ENCODE measurements at places on chromosomes 4 and X.

DNA sequence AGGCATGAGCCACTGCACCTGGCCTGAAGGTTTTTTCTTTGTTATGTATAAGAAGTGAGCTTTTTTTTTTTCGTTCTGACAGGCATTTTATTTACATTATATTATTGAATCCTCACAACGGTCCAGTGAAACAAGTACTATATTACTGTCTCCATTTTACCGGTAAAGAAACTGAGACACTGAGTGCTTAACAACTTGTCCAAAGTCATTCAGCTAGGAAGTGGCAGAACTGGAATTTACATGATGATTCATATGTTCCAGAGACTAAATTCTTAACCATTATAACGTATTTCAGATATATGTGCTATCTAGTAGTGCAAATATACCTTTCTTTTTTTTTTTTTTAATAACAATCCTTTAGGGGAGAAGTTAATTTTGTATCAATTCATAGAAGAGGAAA is 18.4 kb upstream of the SLC6A14 start:
- no peak for DNase-seq

DNA sequence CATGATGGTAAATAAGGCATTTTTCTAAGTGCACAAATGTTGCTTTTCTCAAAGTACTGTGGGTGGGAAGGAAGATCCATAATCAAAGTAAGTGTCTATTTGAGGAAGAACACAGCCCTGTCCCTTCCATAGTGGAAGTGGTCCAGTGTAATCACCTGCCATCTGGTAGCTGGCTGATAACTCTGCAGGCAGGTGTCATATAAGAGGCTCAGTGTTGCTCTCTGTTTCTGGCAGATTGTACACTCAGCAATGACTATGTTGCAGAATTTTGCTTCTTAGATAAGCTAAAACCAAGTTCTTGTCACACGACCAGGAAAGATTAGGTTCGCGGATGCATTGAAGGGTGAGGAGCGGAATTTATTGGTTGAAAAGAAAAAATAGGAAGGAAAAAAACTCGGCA is 20.9 kb downstream of the SAGE1 start:
- DNase-seq = no peak

DNA sequence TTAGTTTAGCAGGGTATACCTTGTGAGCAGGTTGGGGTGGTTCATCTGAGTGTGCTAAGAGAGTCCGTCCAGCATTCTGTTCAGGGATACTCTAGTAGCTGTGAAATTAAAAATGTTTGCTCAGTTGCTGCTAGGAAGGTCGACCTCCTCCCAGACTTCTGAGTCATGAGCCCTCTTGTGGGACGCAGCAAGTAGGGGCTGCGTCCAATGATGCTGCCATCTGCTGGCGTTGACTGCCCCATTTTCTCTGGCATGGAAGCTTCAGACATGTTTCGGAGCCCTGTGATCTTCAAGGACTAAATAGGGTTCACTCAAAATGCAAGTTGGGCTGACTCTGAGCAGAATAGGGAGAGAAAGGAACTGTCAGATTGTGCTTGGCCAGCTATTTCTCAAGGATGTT is 201.0 kb upstream of the ARSJ start:
- peak; percentile 3 for DNase-seq

- peak; percentile 3 for DNase-seq
Observed at GRCh38 chr4:122716825-122717448, 15.6 kb upstream of the BBS12 start.

DNA sequence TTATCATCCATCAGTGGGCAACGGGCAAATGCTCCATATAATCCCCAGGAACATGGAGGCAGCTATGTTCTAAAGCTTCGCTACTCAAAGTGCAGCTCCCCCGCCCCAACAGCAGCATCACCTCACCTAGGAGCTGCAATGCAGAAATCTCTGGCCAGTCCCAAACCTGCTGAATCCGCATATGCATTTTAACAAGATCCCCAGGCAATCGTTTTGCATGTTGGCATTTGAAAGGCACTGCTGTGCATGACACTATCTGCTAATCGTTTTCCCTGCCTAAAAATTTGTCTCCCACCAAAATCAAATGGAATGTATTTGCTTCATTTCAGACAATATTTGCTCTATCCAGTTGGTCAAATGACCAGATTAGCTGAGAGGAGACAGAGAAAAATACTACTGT is 15.2 kb downstream of the ADGRG2 start:
- no peak for DNase-seq

DNA sequence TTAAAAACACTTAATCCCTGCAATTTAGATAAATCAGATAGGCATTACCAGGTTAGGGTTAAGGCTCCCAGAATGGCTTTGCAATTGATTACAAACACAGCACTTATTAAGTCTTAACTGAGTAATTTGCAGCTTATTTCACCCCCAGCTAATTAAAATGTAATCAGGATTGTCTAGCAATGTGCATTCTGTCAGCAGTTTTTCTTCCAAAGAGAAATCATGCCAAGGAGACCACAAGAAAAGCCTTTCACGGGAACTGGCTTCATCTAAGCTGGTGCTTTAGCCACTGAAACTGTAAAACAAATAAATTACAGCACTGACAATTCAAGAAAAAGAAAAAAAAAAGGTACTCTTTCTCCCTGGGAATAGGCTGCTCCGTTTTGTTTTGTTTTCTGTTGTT is 2.1 kb downstream of the ANOS1 start:
- no peak for DNase-seq

DNA sequence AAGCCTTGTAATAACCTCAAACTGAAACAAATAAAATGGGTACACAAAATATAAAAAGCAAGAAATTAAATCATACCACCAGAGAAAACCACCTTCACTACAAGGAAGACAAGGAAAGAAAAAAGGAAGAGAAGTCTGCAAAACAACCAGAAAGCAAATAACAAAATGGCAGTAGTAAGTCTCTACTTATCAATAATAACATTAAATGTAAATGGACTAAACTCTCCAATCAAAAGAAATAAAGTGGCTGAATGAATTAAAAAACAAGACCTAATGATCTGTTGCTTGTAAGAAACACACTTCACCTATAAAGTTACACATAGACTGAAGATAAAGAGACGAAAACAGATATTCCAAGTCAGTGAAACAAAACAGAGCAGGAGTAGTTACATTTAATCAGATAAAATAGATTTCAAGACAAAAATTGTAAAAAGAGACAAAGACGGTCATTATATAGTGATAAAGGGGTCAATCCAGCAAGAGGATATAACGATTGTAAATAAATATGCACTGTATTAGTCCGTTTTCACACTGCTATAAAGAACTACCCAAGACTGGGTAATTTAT is 144.1 kb downstream of the MAB21L2 start:
- no peak for DNase-seq

- no peak for DNase-seq
Observed at GRCh38 chrX:121356139-121356849, 308.9 kb downstream of the GLUD2 start.

DNA sequence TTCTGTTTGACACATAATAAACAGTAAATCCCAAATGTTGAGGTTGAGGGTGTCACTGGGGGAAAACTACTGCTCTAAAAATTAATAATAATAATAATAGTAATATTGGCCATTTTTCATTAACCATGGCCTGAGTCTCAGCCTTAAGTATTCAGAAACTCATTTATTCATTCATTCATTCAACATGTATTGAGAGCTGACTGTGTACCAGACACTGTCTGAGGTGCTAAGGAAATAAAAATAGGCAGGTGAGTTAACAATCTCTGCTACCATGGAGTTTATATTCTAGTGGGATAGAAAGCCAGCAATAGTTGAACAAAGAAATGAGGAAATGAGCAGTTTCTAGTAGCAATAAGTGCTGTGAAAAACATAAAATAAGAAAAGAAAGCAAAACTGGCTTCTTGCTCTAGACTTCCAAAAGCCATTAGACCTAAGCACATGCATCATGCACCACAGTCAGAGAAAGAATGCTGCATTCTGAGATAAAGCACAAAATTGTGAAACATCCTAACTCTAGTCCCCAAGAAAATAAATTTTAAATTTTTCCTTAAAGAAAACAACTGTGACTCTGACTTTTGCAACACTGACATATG is 278.7 kb downstream of the RCHY1 start:
- no peak for DNase-seq

DNA sequence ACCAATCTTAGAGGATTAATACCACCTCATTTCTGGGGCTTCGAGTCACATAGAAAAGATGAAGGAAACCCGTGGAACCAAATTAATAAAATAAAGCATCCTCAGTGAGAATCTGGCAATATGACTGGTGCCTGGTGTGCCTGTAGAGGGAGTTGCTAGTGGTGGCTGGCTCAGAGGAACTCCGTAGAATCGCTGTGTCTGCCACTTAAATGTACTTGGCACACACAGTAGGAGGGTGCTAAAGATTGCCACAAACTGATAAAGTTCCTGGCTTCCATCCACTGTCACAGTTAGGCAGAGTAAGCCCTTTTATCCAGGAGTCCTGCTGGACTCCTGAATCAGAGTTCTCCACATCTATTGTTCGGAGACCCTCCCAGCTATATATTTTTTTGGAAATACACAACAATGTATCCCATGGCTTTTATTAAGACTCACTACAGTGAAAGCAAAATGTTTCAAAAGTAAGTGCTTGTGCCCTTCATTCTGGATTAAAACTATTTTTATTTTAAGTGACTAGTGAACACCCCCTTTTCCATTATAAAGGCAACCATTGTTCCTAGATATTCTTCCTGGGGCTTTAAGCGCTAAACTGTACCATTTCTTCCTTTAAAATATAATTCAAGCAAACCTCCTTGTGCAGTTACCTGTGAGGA is 56.6 kb downstream of the KIF4A start:
- DNase-seq = no peak

DNA sequence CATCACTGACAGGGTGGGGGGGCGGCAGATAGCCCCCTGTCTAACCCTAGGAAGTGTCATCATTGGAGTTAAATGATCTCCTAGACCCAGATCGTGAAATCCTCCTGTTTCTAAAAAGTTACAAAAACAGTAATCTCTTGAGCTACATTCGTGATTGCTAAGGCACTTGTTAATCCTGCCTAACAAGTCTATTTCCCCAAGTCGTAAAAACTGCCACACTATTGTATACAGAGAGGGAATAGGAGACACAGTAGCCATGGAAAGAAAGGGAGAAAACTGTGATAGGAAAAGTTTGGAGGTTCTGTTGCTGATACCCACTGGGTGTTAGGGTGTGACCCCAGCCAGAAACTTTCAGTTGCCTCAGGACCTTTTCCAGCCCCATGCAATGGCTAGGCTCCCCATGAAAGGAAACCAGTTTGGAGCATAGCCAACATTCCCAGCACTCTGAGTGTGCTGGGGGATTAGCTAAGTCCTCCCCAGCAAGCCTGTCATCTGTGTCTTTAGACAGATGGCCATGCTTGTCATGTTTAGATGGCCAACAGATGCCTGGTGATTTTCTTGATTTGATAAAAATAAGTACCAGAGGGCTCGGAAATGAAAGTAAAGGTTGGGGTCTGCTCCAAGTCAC is 63.3 kb upstream of the ANXA10 start:
- no peak for DNase-seq

GRCh38 chr4:80434238-80434637 is 98.7 kb downstream of the CFAP299 start:
- no peak for DNase-seq

DNA sequence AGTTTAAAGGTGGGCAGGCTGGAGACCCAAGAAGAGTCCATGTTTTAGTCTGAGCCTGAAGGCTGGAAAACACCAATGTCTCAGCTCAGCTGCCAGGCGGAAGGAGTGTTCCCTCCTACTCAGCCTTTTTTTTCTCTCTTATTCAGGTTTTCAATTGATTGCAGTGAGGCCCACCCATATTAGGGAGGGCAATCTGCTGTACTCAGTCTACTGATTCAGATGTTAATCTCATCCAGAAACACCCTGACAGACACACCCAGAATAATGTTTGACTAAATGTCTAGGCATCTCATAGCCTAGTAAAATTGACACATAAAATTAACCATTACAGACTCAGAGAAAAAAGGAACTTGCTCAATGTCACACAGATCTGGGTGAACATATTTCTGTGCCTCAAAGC is 347.1 kb downstream of the GBA3 start:
- DNase-seq = no peak

DNA sequence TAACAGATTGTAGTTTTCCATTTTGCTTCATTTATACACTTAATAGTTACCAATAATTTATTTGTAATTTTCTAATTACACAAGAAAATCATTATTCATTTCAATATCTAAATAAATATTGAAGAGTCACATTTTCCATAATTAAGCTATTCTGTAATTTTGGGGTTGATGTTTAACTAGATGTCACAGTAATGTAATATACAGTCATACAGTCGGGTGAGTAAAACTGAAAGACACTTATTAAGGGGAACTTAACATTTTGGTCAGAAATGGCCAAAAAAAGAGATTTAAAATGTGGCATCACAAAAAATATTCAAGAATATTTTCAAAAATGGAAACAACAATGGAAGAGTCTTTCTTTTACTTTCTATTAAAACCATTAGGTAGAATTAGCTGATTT is 1080.3 kb downstream of the ARAP2 start:
- no peak for DNase-seq

GRCh38 chr4:160831165-160831922 is 1332.5 kb downstream of the FSTL5 start:
- no peak for DNase-seq

GRCh38 chr4:109809655-109810054 is 5.9 kb upstream of the GAR1 start:
- DNase-seq = no peak

- peak; percentile 93 for DNase-seq
Observed at GRCh38 chrX:134604701-134605311, 53.5 kb downstream of the PLAC1 start.
